ENCODE measurements at places on chromosomes 7 and 10.

- DNase-seq, result peak; percentile 13
Measured at GRCh38 chr7:131556053-131556908, at the start of gene PODXL. Gene PODXL, minus strand, starts transcription at chr7:131556628. Its CDS starts 269 bp downstream, at chr7:131556359.

GRCh38 chr7:130505753-130506152 lies 13.9 kb downstream of the MEST start:
- no peak for DNase-seq

DNA sequence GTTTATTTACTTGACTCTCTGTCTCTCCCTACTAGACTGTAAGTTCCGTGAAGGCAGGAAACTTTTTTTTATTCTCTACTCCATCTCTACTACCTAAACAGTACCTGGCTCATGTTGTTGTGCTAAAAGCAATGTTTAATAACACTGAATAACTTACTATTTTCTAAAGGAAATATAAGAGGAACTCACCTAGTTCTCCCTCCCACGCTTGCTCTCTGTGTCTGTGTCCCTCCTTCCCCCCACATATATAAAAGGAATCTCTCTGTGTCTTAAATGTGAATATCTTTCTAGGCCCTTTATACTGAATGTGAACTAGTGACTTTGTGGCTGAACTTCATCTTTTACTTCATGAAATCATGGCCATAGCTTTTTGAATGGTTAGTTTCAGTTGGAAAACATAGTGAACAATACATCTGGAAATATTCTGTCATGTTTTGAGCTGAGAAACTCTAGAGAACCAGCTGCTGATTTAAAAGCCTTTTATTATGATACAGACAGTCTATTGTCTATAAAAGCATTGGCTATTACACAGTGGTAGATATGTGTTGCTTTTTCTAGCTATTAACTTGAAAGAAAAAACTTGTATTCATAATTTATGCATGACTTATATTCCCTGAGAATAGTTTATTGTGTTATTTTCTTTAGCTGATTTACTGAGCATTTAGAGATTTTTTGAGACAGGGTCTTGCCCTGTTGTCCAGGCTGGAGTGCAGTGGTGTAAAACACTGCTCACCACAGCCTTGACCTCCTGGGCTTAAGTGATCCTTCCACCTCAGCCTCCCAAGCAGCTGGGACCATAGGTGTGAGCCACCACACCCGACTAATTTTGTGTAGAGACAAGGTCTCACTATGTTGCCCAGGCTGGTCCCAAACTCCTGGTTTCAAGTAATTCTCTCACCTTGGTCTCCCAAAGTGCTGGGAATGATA lies 42.5 kb downstream of the VCL start:
- no peak for DNase-seq

DNA sequence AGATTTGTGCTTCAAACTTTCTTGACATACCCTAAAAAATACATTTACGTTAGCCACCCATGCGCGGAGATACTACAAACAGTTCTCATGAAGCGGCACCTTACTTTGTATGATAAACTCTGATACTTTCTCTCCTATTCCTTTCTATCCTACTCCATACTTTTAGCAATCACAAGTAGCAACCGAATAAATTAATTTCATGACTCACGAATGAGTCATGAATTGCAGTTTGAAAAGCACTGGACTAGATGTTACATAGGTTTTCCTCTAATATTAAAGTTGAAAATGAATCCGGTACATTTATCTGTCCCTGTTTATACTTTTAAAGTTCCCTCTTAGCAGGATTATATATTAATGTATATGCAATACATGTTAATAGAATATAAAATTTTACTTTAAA lies 67.6 kb downstream of the CUBN start:
- DNase-seq, result no peak

GRCh38 chr7:159088016-159088865 lies 56.4 kb downstream of the VIPR2 start:
- no peak for DNase-seq

DNA sequence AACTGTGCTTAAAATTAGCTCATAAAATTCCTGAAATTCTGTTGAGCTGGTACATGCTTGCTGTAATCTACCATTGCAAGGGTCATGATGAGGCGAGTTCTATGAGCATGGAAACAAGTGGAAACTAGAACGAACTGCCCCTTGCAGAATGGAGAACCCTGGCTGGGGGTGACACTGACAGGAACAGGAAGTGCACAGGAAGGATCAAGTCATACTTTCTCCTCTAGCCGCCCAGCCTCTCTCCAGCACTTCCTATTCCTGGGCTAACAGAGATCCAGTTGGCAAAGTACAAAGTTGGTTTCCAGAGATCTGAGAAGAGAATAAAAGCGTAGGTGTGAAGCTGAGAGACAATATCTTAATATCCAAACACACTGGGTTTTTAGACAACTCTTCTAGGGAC lies 414.2 kb upstream of the PODXL start:
- DNase-seq, result no peak

- no peak for DNase-seq
Measured at GRCh38 chr10:29517352-29517923, 117.3 kb downstream of the SVIL start.

DNA sequence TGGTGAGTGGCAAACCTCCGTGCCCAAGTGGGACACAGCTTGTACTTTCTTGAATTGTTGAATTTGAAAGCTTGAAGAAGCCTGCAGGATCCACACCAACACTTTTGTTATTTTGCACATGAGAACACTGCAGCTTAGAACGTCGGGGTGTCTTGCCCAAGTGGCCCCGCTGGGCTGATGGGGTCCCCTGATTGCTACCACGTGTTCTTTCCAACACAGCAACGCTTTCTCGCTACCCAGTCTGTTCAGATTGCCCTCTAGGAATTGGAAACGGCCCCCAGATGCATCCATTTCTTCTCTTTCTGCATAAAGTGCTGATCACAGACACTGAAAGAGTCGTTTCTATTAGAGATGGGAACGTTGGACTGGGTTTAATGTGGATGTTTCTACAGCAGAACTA lies 268.5 kb downstream of the ADARB2 start:
- DNase-seq, result no peak

DNA sequence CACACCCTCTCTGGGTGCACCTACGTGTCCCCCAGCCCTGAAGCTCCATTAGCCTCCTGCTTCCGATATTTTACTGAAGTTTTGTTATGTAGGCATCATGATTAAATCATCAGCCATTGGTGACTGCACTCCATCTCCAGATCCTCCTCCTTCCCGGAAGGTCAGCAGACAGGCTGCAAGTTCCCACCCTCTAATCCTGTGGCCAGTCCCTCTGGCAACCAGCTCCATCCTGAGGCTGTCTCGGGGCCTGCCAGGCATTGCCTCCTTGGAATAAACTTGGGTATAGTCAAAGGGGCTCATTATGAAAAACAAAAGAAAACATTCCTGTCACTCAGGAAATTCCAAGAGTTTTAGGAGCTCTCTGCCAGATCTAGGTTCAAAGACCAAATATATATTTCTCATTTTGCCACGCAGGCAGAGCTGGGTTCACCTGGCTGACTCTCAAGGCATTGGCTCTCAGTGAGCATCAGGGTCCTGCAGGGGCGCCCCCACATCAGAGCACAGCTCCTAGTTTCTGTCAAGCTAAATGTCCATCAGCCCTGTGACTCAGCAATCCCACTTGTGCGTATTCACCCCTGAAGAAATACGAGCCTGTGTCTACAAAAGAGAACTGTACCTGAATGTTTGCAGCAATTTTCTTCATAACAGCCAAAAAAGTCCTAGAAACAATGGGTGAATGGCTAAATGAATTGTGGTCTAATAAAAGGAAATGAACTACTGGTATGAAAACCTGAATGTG lies 27.4 kb upstream of the TMEM72 start:
- no peak for DNase-seq

- DNase-seq, result no peak
Measured at GRCh38 chr7:31935124-31936054, 134.8 kb downstream of the PDE1C start.

GRCh38 chr7:111657018-111657417 lies 94.7 kb upstream of the IMMP2L start:
- no peak for DNase-seq

DNA sequence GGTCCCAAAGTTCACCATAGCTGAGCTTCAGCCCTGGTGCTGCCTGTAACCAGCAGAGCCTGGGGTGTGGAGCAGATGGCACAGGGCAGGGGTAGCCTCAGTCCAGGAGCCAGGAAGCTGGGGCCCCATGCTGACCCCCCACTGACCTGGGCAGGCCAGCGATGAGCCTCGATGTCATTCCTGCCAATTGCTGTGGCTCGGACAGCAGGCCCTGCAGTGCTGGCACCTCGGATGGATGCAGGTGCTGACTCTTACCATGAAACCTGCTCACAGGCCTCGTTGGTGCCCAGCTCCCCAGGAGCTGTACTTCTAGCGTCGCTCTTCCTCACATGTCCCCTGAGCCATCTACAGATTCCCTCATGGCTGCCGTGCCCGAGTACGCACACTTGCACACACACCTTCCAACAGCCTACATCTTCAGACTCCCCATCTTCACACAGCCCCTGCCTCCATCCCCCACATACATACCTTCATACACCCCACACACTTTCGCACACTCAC lies 46.8 kb upstream of the PCBD1 start:
- DNase-seq, result no peak

GRCh38 chr7:123023126-123023525 lies 27.6 kb upstream of the TAS2R16 start:
- DNase-seq, result no peak

DNA sequence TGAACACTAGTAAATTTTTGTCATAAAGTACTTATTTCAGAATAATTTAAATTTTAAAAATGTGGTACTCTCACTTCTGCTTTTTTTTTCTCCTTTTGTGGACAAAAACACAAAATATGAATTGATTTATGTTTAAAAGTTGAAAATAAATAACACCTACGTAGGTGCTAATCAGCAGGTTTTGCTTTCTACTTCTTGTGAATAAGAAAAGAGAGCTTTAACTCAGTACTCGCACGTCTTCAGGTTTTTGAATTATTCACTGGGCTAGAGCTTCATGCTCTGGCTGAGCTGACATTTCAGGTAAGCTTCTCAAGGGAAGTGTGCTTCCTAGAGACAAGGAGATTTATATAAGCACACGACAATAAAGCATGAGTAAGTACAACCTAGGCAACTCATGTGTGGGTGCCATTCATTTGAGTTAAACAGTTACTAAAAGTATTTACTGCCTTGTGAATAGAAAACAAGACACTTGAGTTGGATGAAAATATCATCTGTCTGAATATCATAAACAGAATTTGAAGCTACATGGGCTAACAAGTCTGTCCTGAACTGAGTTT lies 190.0 kb upstream of the POT1 start:
- DNase-seq, result no peak

- no peak for DNase-seq
Measured at GRCh38 chr10:17871036-17871435, 61.9 kb downstream of the MRC1 start.

DNA sequence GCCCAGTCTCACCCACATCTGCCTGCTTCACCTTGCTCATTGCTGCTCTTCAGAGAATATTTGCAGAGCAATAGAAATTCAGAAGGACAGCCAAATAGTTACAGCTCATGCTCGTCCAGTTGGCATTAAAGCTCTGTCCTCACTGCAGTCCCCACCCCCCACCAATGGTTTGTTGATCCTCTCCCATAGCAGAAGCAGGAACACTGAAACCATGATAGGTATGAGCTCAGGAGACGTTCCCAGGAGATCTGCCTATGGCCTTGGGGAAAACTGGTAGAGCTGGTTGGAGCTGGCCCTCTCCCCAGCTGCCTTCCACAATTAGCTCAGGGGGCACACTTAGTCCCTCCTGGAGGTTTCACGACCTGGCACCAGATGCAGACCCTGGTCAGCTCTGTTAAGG lies 68.6 kb upstream of the KMT2C start:
- DNase-seq, result no peak

- no peak for DNase-seq
Measured at GRCh38 chr7:47565640-47566250, 16.2 kb downstream of the TNS3 start.

GRCh38 chr10:117299435-117299834 lies 58.5 kb downstream of the SLC18A2 start:
- DNase-seq, result no peak

DNA sequence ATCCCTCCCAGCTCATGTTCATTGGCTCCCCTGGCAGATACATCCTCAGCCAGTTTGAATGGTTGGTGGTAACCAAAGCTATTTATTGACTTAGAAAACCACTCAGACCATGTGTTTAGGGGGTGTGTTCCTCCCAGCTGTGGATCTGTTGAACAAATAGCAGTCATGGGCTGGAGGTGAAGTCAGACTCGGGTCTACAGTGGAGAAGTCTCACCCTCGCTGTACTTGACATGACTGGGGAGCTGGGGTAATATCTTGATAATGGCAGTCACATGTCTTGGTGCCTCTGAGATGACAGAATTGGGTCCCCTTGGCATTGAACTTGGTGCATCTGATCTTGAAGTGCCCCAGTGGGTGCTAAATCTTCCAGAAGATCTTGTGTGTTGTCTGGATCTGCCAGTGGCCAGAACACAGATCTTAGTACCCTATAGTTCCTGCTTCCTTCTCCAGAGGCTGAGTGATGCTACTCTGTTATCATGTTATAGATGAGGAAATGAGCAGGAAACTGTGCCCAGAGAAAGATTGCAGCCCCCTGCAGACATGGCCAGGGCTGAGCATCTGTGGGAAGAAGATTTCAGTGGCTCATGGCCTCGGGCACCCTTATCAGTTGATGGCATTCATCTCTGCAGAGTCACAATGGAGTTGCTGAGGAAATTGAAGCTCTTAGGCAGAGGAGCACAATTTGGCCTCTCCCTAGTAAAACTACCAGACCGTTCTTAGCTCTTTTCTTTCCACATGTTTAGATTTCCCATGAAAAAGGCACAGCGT lies 50.4 kb downstream of the ADRA2A start:
- no peak for DNase-seq

DNA sequence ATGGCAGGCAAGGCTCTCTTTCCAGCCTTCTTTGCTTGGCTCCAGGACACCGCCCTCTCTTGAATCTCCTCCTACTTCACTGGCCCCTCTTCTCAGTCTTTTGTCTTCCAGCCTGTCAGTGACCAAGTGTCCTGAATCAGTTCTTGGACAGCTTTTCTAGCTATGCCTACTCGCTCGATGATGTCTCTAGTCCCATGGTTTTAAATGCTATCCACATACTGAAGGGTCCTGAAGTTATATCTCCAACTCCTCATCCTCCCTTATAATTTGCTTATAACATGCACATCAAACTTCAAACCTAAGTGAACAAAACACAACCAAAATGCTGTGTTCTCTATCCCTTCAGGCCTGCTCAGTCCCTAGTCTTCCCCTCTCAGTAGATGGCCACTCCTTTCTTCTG lies 5.0 kb upstream of the GOLGA7B start:
- DNase-seq, result no peak

DNA sequence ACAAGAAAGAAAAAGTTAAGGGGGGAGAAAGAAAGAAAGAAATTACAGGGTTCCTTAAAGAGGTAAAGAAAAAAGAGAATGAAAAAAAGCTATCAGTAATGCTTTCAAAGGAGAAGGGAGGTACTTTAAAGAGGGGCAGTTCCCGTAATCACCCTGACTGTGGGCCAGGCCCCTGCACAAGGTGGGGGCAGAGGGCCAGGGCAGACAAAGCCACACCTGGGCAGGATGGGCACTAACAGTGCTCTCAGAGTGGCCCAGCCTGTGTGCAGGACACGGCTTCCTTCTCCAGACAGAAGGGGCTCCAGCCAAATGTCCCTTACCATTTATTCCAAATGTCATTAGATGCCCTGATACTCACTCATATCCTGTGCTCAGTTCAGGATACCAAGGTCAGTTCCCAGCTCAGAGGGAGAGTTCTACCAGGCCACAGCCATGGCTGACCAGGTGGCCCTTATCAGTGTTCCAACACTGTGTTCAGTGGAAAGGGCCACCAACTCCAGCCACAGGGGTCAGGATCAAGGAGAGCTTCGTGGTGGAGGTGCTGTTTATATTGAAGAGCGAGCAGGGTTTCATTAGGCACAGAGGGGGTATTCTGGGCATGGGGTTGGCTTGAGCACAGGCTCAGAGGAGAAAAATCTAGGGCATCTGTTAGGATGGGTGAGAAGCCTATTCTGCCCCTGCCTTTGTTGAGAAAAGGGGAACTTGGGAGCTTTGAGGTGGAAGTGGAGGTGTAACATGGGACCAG lies 29.9 kb downstream of the DPCD start:
- DNase-seq, result no peak
